ENCODE measurements at places on chromosomes 7 and 10.

GRCh38 chr10:35246770-35247343 lies 89.5 kb upstream of the CCNY start:
- no peak for ATAC-seq

GRCh38 chr10:24465891-24466818 lies 257.2 kb downstream of the KIAA1217 start:
- ATAC-seq = peak; percentile 80

GRCh38 chr7:39073432-39073831 lies 95.7 kb downstream of the POU6F2 start:
- ATAC-seq = no peak

DNA sequence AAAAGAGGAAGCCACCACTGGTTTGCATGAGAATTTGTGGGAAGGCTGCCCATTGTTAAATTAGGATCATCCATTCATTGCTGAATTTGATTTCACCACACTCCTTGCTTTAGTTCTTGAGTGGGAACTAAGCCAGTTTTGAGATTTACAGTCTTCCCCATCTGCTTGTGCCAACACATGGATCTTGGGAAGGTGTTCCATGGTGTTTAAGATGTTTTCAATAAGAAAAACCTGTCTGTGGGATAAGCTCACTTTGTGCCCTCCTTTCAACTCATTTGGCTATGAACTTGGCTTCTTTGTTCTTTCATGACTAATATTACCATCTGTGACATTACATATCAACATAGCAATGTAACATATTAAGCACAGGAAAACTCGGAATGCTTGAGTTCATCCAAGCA lies 73.2 kb downstream of the INHBA start:
- no peak for ATAC-seq

DNA sequence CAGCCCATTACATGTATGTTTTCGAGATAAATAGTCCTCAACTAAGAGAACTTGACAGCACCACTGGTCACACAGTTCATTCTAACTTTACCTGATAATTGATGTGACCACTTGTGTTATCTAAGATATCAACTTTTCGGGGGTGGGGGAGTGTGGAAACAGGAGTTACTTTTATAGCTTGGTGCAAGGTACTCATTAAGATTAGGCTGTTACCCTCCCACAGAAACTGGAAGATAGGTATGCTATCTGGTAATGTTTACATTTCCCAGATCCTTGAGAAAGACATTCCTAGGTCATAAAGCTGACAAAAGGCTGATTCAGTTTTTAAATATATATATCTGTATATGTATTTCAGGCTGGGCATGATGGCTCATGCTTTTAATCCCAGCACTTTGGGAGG lies 11.1 kb downstream of the ERVW-1 start:
- no peak for ATAC-seq

DNA sequence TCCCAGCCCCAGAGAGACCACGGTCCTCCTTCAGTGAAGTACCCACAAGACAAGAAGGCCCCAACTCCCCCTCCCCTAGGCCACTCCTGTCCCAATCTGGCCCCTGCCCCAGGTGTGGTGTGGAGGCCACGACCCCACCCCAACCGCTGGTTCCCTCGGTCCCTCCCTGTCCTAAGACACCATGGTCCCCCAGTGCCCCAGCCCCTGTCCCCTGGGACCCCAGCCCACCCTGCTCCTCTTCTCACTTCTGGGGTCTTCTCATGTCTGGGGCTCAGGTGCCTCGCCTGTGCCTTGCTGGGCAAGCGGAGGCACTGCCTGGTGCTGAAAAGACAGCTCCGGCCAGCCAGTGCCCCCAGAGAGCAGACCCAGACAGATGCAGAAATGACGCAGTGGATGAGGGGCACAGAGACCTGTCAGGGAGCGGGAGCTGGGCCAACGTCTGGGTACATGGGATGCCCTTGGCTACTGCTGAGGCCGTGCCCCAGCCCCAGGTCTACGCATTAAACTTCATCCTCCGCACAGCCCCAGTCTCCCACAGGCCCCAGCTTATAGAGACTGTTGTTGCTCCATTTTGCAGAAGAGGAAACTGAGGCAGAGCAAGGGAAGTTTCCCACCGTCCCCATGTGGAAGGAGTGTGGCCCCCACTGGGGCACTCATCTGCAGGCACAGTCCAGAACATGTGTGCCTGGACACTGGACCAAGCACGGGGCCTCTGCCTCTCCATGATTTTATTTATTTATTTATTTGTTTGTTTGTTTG lies 14.8 kb downstream of the GRIFIN start:
- peak; percentile 33 for ATAC-seq

DNA sequence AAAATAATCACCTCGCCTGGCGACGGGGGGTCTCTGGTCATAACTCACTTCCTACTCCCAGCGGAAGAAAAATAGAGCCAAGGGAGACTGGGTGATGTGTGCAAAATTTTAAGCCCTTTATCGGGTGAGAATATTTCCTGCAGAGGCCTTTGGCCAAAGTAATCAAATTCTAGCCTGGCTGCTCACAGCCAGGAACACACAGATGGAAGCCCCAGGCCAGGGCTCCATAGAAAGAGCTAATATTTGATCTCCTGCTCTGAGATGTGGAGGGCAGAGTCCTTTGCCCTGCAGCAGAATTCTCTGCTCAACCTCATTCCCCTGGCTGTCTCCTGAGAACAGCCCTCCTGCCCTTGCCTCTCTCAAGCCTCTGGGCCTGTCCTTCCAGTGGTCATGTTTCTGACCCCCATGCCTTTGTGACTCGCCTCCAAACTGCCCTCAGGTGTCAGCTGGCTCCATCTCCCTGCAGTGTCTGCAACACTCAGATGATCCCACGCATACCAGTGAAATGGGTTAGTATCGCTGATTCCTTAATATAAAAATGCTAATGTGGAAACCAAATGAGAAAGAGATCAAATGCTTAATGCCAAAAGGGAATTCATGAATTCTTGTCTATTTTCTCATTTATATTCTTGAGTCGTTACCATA lies 34.5 kb downstream of the FRMD4A start:
- no peak for ATAC-seq

DNA sequence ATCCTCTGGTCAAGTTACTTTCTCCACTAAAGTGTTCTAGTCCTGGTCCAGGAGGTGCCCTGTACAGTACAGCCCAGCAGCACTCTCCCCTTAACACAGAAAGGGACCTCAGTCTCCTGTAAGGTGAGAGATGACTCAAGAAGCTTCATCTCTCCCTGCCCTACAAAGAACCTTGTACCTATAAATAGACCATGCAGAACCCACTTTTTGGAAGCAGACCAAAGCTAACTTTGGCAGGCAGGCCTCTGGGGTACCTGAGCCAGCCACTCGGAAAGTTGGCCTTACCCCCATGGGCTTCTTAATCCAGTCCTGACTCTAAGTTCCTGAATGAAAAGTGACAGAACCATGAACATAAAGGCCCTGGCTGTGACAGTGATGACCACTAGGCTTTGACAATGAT lies 454.8 kb downstream of the KCNMA1 start:
- ATAC-seq = no peak

DNA sequence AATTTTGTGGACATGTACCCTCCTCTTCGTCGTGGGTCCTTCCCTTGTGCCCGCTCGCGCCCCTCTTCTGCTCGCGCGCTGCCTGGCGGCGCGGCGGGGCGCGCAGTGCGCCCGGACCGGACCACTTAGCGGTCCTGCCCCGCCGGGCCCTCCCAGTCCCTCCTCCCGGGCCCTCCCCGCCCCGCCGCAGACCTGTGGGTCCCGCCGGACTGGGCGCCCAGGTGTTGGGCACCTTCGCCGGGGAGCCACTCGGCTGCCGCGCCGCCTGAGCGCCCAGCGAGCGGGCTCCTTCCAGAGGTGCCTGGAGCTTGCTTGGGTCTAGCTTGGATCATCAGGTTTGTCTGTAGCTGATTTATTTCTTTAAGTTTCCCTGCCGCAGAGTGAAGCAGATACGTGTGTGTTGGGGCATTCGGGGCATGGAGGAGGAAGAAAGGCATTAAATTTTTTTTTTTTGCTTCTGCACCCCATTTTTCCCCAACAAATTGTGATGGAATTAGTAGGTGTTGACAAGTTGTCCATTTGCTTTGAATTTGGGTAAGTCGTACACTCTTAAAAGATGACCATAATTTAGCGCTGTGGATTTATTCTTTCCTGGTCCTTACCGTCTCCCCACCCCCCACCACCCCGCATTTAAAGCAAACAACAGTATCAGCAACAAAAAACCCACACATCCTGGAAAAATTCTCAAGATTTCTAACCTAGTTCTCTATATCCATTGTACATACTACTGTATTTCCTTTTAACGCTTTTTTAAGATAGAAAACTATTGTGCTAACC lies 905 bp downstream of the C1GALT1 start:
- peak; percentile 70 for ATAC-seq

DNA sequence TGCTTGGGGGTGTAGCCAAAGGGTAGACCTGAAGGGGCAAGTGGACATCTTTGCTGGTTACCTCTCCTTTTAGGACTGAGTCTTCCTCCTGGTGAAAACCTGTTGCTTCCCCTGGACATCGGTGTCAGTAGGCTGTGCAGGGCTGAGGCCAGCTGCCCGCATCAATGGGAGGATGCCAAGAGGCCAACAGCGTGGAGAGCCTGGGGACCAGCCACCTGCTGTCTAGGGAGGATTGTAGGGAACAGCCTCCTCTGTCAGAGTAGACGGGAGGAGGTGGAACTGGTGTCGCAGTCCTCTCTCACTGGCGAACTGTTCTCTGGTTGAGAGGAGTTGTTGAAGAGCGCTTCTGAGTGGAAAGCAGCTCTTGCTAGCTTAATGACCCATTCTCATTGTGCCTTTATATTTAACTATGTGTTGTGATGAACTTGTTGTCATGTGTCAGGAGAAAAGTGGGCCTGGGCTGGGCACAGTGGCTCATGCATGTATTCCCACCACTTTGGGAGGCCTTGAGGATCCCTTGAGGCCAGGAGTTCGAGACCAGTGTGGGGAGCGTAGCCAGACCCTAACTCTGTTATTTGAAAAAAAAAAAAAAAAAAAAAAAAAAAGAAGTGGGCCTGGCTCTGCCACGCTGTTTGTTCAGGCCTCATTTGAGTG lies 1.8 kb downstream of the SUFU start:
- no peak for ATAC-seq

Measured in esophagus mucosa (tissue), 1 donor.